Kidney glomerular epithelial cell (primary cell): ENCODE measurements at places on chromosomes 5 and 9.

- DNase-seq, result no peak
Measured at GRCh38 chr9:21810388-21810787, 8.0 kb downstream of the MTAP start.

GRCh38 chr5:95728494-95729114 is 2.5 kb upstream of the RHOBTB3 start:
- no peak for DNase-seq

DNA sequence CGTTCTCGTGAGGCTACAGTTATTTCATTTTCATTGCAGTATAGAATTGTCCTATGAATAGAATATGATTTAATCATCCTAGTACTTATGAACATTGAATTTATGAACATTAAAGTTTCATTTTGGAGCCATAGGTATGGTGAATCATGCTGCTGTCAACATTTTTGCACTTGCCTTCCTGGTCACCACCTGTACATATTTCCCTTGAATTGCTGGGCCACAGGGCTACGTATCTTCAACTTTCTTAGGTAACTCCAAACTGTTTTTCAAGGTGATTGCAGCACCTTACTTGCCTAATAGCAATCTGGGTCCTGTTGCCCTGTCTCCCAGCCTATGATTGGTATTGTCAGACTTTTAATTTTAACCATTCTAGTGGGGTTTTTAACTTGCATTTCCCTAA is 6.5 kb upstream of the RNF145 start:
- DNase-seq, result no peak

- no peak for DNase-seq
Measured at GRCh38 chr5:54757541-54757940, 227.9 kb downstream of the ESM1 start.

DNA sequence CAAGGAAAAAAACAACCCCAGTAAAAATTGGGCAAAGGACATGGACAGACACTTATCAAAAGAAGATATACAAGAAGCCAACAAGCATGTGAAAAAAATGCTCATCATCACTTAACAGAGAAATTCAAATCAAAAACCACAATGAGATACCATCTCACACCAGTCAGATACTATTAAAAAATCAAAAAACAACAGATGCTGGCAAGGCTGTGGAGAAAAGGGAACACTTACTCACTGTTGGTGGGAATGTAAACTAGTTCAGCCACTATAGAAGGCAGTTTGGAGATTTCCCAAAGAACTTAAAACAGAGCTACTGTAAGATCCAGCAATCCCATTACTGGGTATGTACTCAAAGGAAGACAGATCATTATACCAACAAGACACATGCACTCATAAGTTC is 157.4 kb downstream of the EDIL3 start:
- no peak for DNase-seq

DNA sequence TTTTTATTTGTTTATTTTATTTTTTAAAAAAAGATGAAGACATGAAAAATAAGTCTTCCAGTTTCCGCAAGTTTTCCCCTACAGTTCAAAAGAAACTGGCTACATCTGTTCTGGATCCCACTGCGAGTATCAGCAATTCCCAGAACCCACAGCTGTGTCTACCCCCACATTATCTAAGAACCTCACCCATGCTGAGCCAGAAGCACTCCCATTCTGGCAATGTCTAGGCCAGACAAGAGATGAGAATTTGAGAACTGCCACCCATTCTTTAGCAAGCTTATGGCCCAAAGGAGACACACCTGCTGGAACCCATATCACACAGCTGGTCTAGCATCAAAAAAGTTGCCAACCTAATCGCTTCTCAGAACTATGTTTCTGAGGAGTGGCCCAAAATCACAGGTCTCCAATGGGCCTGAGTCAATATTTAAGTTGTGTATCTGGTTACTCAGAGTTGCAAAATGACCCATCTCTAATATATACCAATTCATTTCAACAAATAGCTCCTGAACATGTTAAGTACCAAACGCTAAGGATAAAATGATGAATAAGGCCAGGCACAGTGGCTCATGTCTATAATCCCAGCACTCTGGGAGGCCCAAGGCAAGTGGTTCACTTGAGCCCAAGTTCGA is 27.1 kb downstream of the MTMR12 start:
- DNase-seq, result no peak

DNA sequence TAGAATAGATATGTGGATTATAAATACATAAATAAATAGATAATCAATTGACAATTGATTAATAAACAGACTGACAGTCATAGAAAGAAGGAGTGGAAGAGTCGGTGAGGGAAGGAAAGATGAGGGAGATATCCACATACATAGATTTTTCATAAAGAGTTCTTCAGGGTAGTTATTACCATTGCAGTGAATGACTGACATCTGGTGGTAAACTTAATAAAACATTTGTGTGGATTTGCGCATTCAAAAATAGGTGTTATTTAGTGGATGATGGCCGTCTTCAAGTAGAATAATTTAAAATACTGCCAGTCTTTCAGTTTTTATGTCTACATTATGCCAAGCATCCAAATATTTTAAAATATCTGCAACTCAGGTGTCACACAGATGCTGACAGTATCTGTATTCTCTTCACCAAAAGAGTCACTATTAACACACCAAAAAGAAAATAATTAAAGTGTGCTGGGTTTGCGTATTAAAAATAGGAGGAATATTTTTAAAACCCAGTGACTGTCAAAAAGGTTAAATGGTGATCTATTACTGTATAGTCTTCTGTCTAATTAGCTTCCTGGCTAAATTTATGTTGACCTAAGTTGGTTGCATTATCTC is 78.8 kb downstream of the GIN1 start:
- peak; percentile 47 for DNase-seq

DNA sequence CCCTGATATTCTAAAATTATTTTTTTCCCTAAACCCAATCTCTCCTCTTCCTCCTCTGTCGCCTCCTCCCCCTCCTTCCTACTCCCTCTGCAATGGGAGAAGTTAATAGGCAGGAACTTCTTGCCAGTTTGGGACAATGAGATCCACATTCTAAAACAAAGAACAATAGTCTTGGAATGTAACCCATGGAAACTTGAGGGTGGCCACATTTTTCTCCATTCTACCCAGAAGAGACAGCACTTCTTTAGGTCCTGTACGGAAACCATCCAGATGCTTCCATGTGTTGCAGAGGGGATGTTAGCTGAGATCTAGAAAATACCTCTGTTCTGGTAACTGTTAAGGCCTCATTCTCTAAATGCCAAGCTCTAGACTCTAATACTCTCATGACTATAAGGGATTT is 10.0 kb downstream of the SPARC start:
- no peak for DNase-seq

- peak; percentile 50 for DNase-seq
Measured at GRCh38 chr9:116101516-116101915, 52.1 kb upstream of the PAPPA start.
